CD4-positive, alpha-beta memory T cell (primary cell): ENCODE measurements at places on chromosomes 7 and 10. TPM values are rescaled to one million over a fixed set of nuclear protein-coding genes. Genes with fewer than 3 reads are reported as not detected.

Gene FAM131B
- 0.97 TPM for total RNA-seq

Gene FRMD4A
- total RNA-seq: 2.4 TPM

Gene TMEM243
- 105 TPM for total RNA-seq

- H3K27ac ChIP-seq: no peak overlapping the region
- H3K4me3 ChIP-seq: no peak overlapping the region
- DNase-seq: no peak
- H3K36me3 ChIP-seq: peaks cover 46% of the 10 kb centered on the region
Measured at GRCh38 chr10:68792115-68792514, 35.2 kb upstream of the STOX1 start.

Gene FAM221A
- 6.8 TPM for total RNA-seq

Gene ITGA8
- total RNA-seq: not detected

Gene SORBS1
- total RNA-seq: 0.93 TPM

DNA sequence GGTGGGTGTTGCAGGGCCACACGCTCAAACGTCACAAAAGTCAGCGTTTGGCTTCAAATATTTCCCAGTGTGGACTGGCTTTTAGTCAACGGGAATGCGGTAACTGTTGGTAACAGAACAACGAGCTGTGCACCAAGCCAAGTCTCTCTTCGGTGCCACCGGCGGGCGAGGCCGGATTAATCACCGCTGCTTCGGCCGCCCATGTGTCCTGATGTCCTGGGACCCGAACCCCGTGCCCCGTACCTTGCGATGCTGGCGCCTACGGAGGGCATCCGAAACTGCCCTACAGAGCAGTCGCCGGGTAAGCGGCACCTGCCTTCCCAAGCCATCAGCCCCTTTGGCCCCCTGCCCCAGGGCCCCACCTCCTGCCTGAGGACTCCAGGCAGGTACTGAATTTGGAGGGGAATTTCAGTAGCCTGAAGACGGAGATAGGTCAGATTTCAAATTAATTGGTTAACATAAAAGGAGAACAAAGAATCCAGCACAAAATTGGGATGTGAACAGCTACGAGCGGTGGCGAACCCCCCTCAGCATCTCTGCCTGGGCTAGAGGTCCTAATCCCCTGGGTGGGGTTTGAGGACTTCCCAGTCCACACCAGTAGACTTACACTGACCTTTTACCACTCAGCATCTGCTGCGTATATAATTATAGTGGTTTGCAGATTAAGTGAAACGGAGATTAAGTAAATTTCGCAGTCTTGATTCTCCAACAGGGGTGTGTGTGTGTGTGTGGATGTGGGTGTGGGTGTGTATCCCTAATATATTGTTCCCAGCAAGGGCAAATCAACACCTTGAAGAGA is at the start of gene LRRC72:
Gene LRRC72, plus strand, starts transcription at position 84 of the 799 bp plus-strand sequence. Its CDS starts 128 bp downstream, at position 212.
- H3K27me3 ChIP-seq: no peaks in the 10 kb centered on the region
- H3K4me3 ChIP-seq: no peak within 1 kb of the TSS
- DNase-seq: no peak
- H3K27ac ChIP-seq: no peak within 1 kb of the TSS

Gene HOGA1
- not detected for total RNA-seq

DNA sequence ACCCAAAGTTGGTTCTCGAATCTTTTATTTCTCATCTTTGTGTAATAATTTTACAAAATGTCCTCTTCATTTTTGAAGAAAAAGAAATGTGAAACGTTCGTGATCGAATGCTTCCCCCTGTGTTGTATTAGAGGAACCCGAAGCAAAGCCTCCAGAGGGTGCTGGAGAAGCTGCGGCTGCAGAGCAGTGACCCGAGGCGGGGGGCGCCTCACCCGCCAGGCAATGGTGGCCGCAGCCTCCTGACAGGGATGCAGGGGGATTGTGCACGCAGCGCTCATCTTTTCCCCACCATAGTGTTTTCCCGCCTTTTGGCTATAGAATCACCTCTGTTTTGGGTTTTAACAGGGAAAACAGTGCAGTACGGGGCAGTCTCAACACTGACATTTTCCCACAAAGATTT is 307.5 kb upstream of the ANKRD30A start:
- no peak overlapping the region for H3K4me3 ChIP-seq
- no peak for DNase-seq
- no peaks in the 10 kb centered on the region for H3K4me1 ChIP-seq
- H3K36me3 ChIP-seq: no peaks in the 10 kb centered on the region

- H3K4me3 ChIP-seq: no peak overlapping the region
- H3K4me1 ChIP-seq: no peaks in the 10 kb centered on the region
- H3K36me3 ChIP-seq: peaks cover 9% of the 10 kb centered on the region
- no peak overlapping the region for H3K27ac ChIP-seq
- H3K27me3 ChIP-seq: no peaks in the 10 kb centered on the region
Measured at GRCh38 chr7:17326378-17326777, 27.9 kb downstream of the AHR start.

DNA sequence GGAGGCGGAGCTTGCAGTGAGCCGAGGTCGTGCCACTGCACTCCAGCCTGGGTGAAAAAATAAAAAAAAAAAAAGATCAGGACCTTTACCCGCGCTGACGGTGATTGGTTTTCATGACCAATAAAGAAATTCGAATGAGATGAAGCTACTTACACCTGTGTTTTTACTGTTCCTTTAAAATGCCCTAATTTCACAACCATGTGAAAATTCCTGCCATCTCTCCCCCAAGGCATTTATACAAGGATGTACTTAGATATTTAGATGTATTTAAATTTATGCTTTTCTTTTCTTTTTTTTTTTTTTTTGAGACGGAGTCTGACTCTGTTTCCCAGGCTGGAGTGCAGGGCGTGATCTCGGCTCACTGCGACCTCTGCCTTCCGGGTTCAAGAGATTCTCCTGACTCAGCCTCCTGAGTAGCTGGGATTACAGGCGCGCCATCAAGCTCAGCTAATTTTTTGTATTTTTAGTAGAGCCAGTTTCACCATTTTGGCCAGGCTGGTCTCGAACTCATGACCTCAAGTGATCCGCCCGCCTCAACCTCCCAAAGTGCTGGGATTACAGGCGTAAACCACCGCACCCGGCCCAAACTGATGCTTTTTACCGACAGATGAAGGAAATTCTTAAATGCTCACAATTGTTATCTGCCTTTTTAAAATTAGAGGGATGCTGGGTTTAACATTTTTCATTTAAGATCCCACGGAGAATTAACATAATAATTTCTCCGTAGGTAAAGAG is 3.1 kb upstream of the PHYH start:
- H3K4me3 ChIP-seq: no peak overlapping the region
- H3K27ac ChIP-seq: peak overlapping the region; percentile 99
- H3K27me3 ChIP-seq: no peaks in the 10 kb centered on the region
- no peak for DNase-seq
- peaks cover 28% of the 10 kb centered on the region for H3K4me1 ChIP-seq
- H3K36me3 ChIP-seq: no peaks in the 10 kb centered on the region

Gene FAM237B
- total RNA-seq: not detected

DNA sequence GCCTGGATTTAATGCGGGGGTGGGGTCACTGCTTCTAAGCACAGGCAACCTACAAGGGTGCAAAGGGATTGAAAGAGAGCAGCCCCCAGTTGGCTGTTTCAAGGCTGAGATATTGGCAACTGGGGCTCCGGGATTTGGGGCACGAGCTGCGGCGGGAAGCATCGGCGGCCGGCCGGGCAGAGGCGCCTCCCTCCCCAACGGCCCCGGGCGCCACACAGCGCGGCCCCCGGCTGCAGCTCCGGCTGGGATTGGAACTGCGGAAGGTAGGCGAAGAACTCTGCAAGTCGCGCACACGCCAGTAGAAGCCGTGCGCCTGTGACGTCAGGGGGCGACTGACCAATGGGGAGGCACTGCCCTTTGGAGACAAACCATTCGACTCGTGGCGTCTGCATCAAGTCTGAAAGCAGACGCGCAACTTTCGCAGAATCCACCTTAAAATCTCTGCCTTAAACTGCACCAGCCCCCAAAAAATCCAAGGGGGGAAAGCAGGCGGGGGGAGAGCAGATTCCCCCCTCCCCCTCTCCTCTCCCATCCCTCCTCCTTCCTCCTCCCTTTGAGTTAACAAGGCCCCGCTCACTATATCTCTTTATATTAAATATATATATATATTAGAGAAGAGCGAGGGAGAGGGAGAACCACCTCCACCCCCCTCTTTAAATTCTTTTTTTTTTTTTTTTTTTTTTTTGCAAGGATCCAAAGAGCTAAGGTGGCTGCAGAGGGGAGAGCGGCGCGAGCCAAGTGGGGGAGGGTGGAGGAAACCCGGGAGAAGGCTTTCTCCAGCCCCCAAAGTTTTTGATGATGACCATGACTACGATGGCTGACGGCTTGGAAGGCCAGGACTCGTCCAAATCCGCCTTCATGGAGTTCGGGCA is at the start of gene DLX6:
Gene DLX6, plus strand, starts transcription at position 371 of the 872 bp plus-strand sequence. Its CDS starts 425 bp downstream, at position 796.
- no peak within 1 kb of the TSS for H3K4me3 ChIP-seq

Gene PNLIPRP1
- total RNA-seq: not detected

DNA sequence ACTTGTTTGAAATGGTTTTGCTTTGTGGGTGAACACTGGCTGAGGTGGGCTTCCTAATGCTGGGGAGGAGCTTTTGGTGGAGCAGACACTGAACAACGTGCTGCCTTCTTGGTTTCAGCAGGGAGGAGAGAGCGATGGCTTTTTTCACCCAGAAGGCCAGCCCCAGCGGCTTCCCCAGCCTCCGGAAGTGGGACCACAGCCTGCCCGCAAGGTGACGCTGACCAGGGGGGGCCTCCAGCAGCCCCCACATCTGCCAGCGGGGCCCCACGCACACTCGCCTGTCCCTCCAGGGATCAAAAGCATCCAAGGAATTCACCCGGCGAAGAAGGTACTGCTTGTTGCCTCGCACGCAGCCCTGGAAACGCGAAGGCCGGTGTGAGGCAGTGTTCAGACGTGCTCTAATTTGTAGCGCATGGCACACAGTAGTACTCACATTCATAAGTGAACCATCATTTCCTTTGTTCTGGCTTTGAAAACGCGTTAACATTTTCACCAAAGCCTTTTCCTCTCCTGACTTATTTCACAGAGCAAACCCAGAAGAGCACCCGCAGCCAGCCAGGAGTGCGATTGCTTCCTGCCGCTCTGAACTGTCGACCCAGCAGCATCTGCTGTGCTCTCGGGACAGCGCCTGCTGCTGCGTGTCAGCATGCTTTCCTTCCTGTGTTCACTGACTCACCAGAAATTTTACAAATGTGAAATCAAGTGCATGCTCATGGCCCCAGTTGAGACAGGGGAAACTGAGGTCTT is 48.4 kb downstream of the SHH start:
- peak overlapping the region; percentile 11 for H3K4me3 ChIP-seq
- H3K4me1 ChIP-seq: peaks cover 36% of the 10 kb centered on the region
- H3K27me3 ChIP-seq: no peaks in the 10 kb centered on the region
- DNase-seq: peak; percentile 60
- H3K27ac ChIP-seq: peak overlapping the region; percentile 51

DNA sequence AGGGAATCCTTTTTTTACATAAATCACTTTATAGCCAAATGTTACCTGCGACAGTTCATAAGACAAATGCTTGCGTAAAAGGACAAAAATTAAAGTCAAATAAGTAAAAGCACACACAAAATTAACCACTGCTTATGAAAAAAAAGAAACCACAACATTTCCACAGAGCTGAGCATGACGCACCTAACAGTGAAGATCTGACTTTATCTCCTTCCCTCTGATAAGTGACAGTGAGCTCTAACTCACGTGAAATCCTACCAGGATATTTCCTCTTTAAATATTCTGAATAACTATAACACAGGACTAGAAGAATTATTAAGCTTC is 225.5 kb downstream of the SFMBT2 start:
- no peaks in the 10 kb centered on the region for H3K4me1 ChIP-seq
- H3K27ac ChIP-seq: no peak overlapping the region
- peak; percentile 4 for DNase-seq
- H3K4me3 ChIP-seq: no peak overlapping the region
- no peaks in the 10 kb centered on the region for H3K27me3 ChIP-seq

Gene POU6F2
- not detected for total RNA-seq

Gene GPR85
- total RNA-seq: not detected

- no peaks in the 10 kb centered on the region for H3K36me3 ChIP-seq
- H3K4me3 ChIP-seq: no peak overlapping the region
- no peaks in the 10 kb centered on the region for H3K27me3 ChIP-seq
- no peak overlapping the region for H3K27ac ChIP-seq
Measured at GRCh38 chr7:117759950-117760640, 113.1 kb downstream of the CTTNBP2 start.

DNA sequence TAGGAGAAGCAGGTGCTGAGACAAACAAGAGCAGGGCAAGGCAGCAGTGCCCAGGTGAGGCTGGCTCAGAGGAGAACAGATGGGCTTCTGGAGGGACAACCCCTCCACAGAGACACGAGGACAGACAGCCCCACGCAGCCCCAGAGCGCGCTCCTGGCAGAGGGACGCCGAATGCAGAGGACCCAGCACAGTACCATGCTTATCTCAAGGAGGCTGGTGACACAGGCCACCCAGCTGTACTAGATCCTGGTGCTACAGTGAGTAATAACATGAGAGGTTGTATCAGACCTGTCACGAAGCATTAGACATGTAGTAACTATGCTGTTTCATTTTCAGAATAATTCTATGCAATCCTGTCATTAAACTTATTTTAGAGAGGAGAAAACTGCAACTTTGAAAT is 60.4 kb upstream of the NCAPG2 start:
- no peak overlapping the region for H3K4me3 ChIP-seq
- H3K36me3 ChIP-seq: peaks cover 52% of the 10 kb centered on the region
- no peaks in the 10 kb centered on the region for H3K4me1 ChIP-seq
- H3K27ac ChIP-seq: no peak overlapping the region
- no peak for DNase-seq
- H3K27me3 ChIP-seq: no peaks in the 10 kb centered on the region

Gene ANKRD61
- total RNA-seq: not detected

DNA sequence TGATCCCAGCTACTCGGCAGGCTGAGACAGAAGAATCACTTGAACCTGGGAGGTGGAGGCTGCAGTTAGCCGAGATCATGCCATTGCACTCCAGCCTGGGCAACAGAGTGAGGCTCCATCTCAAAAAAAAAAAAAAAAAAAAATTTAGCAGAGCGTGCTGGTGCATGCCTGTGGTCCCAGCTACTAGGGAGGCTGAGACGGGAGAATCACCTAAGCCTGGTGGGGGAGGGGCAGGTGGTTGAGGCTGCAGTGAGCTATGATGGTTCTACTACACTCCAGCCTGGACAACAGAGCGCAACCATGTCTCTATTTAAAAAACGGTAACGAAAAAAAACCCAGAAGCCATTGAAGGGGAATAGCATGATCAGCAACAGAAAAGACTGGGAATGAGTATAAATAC is 89.9 kb downstream of the ARHGAP12 start:
- H3K4me3 ChIP-seq: no peak overlapping the region
- no peak for DNase-seq
- H3K27ac ChIP-seq: no peak overlapping the region
- H3K4me1 ChIP-seq: no peaks in the 10 kb centered on the region

DNA sequence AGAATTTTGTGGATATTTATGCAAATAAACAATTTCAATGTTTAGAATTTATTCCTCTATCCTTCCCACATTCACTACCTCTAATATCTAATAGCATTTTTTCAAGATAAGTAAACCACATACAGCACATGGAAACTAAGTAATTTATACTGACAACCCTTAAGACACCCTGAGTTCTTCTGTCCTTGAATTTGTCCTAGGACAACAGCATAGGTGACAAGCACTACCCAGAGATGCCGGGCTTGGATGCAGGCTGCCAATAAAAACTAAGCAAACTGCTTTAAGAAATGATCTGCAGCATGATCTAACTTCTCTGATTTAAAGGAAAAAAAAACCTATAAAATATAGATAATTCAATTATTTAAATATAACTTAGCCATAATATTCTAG is 22.7 kb downstream of the NT5C3A start:
- H3K27ac ChIP-seq: peak overlapping the region; percentile 55
- H3K4me1 ChIP-seq: peaks cover 73% of the 10 kb centered on the region
- peak overlapping the region; percentile 46 for H3K4me3 ChIP-seq
- no peaks in the 10 kb centered on the region for H3K36me3 ChIP-seq
- DNase-seq: no peak
